ENCODE measurements at places on chromosomes 1 and 21. TPM values are rescaled to one million over a fixed set of nuclear protein-coding genes. Genes with fewer than 3 reads are reported as not detected.

DNA sequence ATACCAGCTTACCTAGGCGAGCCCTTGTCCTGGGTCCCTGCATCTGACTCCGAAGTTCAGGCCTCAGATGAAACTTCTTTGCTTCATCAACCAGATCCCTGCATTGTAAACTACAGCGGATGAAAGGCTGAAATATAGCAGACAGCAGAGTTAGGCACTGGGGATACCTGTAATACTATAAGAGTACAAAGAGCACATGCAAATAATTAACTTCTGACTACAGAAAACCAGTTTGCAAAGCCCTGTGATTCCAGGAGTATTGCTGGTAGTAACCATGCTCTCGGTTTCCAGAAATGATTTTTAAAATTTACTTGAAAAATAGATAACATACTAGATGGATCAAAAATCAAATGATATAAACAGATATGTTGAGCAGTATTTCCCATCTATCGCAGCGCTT is 18.0 kb downstream of the KLHL12 start:
- ATAC-seq, result no peak

- ATAC-seq, result peak; percentile 98
These were observed 12.9 kb upstream of the DNASE2B start for GRCh38 chr1:84385347-84385746.

GRCh38 chr1:14222086-14222485 is 376.4 kb upstream of the KAZN start:
- ATAC-seq, result no peak

DNA sequence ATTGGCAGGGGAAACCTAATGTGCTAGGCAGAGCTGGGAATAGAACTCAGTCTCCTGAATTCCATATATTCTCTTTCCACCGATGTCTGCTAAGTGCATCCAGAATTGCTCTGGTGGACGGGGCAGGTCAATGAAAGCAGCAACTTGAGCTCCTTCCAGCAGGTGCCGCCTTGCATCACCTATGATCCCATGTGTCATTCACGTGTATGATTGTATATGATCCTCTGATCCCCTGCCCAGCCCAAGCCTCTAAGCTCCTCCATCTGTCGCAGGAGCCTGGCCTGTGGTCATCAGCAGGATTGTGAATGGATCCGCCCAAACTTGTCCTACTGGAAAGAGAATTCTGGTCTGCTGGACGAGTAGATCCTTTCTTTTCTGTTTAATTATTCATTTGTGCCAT is 13.1 kb downstream of the ACTA1 start:
- no peak for ATAC-seq

DNA sequence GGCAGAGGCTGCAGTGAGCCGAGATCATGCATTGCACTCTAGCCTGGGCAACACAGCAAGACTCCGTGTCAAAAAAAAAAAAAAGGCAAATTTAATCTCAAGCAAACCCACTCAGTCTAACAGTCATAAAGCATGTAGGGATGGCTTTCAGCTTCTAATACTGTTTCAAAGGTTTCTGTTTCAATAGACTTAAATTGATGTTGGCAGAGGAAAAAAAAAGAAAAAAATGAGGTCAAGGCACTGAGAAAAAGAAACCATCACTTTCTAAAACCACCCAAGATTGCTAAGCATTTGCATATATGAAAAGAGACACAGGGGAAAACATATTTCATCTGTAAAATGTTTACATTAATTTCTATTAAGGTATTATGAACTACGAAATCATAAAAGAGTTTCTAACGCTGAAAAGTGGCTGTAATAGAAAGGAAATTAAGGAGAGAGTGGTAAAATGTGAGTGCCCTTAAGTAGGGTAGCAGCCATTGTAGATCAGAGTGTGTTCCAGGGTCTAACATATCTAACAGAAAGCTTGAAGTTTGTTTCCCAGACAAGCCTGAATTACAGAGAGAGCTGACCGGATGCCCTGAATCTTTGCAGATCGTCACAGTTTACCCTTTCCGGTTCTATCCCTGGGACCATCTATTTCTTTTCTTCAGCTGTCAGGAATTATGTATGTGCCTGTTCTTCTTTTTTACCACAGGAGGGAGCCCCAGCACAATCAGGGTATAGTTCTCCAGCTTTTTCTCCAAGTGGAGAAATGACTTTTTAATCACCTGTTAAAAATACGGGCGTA is 70.0 kb downstream of the PLD5 start:
- ATAC-seq, result peak; percentile 60

Gene HUNK
- total RNA-seq, result 4.5 TPM

DNA sequence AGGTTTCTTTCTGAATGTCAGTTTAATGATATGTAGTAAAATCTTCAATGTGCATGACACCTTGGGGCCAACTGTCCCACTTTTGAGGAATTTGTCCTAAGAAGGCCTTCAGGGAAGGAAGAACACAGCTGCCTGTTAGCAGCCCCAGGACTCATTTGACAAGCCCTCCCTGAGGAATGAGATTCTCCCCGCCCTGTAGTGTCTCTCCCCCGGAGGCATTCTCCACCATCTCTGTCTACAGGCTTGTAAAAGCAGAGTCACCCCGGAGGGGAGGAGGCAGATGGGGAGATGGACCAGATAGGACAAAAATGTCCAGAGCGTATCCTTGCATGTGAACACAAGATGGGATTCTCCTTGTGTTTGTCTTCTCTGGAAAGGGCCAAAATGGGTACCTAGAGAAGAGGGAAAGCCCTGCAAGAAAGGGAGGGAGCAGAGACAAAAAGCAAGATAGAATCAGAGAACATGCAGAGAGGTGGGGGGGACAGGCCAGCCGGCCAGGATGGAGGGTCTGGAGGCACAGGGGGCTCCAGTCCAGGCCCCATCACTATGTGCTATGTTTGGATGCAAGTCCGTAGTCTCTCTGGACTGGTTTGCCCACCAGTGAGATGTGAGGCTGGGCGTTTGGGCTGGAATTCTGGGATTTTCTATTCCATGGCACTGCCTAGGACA is 12.0 kb upstream of the WNT3A start:
- no peak for ATAC-seq

Gene PBX1
- total RNA-seq, result 85.4 TPM

Gene DENND2D
- 4.7 TPM for total RNA-seq

- ATAC-seq, result peak; percentile 33
These were observed 773 bp downstream of the CHD1L start for GRCh38 chr1:147243228-147243685.

DNA sequence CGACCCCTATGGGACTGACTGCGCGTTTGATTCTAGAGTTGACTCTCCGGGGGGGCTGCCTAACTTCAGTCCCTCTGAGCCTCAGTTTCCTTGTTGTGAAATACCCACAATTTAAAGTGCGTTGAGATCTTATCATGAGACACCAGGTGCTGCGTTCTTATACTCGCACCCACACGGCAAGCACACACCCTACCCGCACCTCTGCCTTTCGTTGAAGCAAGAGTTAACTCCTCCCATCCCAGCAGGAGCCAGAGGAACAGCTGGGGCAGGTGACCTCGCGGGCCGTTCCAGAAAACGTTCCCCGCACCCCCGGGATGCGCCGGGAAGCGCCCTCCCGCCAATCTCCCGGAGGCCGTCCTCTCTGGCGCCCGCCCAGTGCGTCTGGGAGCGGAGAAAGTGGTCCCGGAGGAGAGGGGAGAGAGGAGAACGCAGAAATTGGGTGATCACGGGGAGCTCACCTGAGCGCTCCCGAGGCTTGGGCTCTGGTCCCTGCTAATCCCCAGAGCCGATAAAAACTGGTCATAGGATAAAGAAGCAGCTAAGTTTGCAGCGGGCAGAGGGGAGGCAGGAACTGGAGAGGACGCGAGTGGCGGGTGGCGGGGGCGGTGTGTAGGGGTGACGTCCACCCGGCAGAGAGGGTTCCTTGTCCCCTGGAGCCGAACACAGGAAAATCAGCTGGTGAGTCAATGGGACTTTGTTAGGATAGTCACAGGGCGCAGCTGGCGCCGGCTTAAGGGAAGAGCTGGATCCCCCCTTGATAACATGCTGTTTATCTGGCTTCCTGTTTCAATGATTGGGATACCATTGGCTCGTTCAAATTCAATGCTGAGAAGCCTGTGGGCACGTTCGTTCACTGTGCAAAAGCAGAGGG is 869 bp downstream of the NAV1 start:
- peak; percentile 51 for ATAC-seq

All from motor neuron (in vitro differentiated cells).